ENCODE measurements at places on chromosomes 2 and 18.

DNA sequence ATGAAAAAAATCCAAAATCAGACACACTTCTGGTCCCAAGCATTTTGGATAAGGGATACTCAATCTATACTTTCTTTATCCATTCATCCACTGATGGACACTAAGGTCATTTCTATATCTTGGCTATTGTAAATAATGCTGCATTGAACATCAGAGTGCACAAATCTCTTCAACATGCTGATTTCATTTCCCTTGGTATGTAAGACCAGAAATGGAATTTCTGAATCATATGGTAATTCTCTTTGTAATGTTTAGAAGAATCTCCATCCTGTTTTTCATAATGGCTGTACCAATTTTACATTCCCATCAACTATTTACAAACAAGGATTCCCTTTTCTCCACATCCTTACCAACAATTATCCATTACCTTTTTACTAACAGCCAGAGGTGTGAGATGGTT is 33.7 kb upstream of the MCM6 start:
- DNase-seq, result no peak

- no peak for DNase-seq
Observed at GRCh38 chr2:166238176-166238575, 110.4 kb upstream of the SCN1A start.

- DNase-seq, result no peak
Observed at GRCh38 chr2:31937741-31938140, 73.1 kb downstream of the MEMO1 start.

- no peak for DNase-seq
Observed at GRCh38 chr18:46642561-46642960, 14.5 kb downstream of the LOXHD1 start.
